ENCODE measurements at places on chromosomes 5 and 9. TPM values are rescaled to one million over a fixed set of nuclear protein-coding genes. Genes with fewer than 3 reads are reported as not detected.

NRG2 gene
- total RNA-seq = 2.0 TPM

CTSV gene
- total RNA-seq = 16.3 TPM

DMRT3 gene
- not detected for total RNA-seq

ORM2 gene
- total RNA-seq = not detected

EGFL7 gene
- total RNA-seq = 51.5 TPM

MED10 gene
- total RNA-seq = 72.4 TPM

MCC gene
- 0.26 TPM for total RNA-seq

SURF2 gene
- 47.3 TPM for total RNA-seq

DNAJC21 gene
- total RNA-seq = 28.3 TPM

GPR21 gene
- not detected for total RNA-seq

AGXT2 gene
- total RNA-seq = not detected

CENPK gene
- total RNA-seq = 25.9 TPM

ACOT12 gene
- 0.08 TPM for total RNA-seq

ISCA1 gene
- total RNA-seq = 50.7 TPM

PROP1 gene
- 0.18 TPM for total RNA-seq

ARSI gene
- 31.8 TPM for total RNA-seq

MRPS2 gene
- 135 TPM for total RNA-seq

FOXD1 gene
- total RNA-seq = 15.8 TPM

ACSL6 gene
- 0.15 TPM for total RNA-seq

SHROOM1 gene
- 9.4 TPM for total RNA-seq

AJM1 gene
- 4.6 TPM for total RNA-seq

FBP2 gene
- not detected for total RNA-seq

PHF24 gene
- 0.19 TPM for total RNA-seq

LCN1 gene
- not detected for total RNA-seq

HAND1 gene
- total RNA-seq = 0.34 TPM

SNX30 gene
- 5.1 TPM for total RNA-seq

FOXD4 gene
- 0.34 TPM for total RNA-seq

GNA14 gene
- total RNA-seq = not detected

OTP gene
- total RNA-seq = 0.08 TPM

SVEP1 gene
- 2.3 TPM for total RNA-seq

KCNN2 gene
- 0.14 TPM for total RNA-seq

LCNL1 gene
- 0.10 TPM for total RNA-seq

BNIP1 gene
- total RNA-seq = 15.0 TPM

RPL35 gene
- 2,714 TPM for total RNA-seq

NMUR2 gene
- total RNA-seq = 0.22 TPM

DDX4 gene
- 0.05 TPM for total RNA-seq

MLANA gene
- total RNA-seq = not detected

ROR2 gene
- 0.90 TPM for total RNA-seq

PAEP gene
- 0.32 TPM for total RNA-seq

Measured in A549 treated with dexamethasone at 1 μM for 4 hours (cell line).